Lower leg skin (tissue), 4 donors: ENCODE measurements at places on chromosomes 1 and 21. TPM values are rescaled to one million over a fixed set of nuclear protein-coding genes. Genes with fewer than 3 reads are reported as not detected.

GRCh38 chr1:39116860-39117728, 87.4 kb upstream of the MACF1 start:
- no peak for DNase-seq

DNA sequence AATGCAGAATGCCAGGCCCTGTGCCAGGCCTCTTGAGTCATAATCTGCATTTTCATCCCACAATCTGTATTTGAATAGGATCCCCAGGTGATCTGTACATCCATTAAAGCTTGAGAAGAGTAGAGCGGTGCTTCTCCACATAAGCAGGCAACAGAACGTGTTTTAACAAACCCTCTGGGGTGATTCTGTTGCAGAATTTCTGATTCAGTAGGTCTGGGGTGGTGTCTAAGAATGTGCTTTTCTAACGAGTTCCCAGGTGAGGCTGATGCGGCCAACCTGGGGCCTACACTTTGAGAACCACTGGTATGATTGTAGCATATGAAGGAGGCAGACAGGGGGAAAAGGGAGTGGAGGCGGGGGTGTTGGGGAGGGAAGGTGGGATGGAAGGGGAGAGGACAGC, 78.4 kb upstream of the POU3F1 start:
- no peak for DNase-seq

GRCh38 chr1:54791880-54792522, 9.1 kb downstream of the TTC22 start:
- DNase-seq: no peak

The C1orf210 gene
- 16.1 TPM for total RNA-seq

- DNase-seq: no peak
Observed at GRCh38 chr1:27552911-27553420, 51.0 kb downstream of the AHDC1 start.
